ENCODE measurements at places on chromosomes 6 and 20.
A peak's percentile ranks its signal among the peaks of the same experiment; 100 is the strongest.

DNA sequence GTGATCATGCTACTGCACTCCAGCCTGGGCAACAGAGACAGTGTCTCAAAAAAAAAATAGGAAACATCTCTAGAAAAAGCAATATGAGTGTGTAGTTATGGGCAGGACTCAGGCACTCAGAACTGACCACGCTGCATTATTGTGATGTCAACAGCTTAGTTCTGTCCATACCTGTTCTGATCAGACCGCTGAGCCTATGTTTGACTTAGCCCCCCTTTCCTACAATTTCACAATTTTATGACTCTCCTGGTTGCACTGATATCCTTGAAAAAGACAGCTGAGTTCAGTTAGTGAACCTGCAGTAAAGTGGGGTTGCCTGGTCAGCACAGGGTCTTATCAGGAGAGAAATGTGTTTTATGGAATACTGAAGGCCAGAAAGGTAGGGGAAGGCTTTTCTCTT is 37.8 kb upstream of the PRDM1 start:
- no peak for DNase-seq

GRCh38 chr6:112760831-112761230 is 413.7 kb downstream of the RFPL4B start:
- DNase-seq: no peak

DNA sequence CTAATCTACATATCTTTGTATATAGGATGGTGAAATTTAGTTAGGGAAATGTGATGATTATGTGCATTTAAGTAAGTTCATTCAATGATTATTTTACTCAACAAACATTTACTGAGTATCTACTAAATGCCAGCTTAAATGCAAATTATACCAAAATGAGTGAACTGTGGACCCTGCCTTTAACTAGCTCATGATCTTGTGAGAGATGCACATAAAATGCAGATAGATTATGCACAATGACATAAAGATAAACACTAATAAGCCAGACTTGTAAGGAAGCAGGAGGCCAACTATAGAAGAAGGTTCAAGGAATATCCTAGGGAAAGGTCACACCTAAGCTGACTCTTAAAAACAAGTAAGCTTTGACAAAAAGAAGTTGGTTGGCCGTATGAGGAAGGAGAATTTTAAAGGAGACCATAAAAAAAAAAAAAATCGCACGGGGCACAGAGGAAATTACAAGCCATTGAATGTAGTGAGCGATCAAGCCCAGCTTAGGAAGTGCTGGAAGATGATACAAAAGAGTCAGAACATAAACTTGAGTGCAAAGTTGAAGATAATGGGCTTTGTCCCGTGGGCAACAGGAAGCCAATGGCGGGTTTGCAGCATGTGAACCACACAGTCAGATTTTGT is 107.9 kb downstream of the NRSN1 start:
- no peak for DNase-seq

- no peak for DNase-seq
Measured at GRCh38 chr6:13234130-13234529, 94.2 kb downstream of the TBC1D7 start.

DNA sequence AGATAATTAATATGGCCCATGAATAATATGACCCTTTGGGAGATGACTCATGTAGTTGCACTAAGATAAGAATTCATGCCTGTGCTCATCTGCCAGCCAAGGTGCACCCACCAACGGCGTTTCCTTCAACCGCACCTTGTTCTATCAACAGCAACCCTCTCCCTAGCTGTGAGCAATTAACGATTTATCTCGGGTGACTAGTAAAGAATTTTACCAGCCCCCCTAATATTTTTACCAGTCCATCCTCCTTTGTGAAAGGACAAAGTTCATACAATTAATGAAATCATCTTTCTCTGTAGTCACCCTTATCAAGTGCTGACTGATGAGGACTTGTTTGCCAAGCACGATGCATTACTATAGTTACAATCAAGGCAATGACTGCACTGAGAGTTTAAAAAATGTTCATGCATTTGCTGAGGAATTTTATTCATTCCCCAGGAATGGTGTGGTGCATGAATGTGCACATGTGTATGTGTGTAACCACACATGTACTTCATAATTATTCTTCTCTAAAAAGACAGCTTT is 118.7 kb downstream of the SMOC2 start:
- DNase-seq: peak; percentile 49

DNA sequence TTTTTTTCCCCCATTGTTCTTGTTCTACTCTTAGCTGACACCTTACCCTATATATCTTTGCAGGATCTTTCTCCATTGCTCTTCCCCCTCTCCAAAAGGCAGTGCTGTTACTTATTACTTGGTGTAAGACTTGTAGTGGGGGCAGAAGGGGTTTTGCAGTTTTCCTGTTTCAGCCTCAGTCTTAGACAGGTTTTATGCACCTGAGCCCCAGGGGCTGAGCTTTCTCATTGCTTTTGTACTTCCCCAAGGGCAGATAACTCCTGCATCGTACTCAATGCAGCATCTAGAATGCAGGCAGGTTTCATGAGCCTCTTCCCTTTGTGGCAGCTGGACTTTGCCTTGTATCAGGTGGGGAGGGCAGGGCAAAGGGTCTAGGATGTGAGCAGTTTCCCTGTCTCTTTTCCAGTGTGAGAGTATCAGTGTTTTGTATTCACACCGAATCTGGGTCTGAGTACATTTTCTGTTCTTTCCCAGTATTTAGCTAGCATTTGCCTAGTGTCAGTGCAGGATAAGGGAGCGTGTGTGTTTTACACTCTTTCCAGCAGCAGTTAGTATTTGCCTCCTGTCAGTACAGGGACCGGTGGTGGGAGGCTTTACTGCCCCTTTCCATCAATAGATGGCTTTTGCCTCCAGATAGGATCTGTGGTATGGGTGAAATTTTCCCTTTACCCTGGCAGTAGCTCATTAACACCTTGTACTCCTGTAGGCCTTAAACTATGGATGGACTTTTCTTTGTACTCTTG is 19.6 kb downstream of the CYB5R4 start:
- no peak for DNase-seq

DNA sequence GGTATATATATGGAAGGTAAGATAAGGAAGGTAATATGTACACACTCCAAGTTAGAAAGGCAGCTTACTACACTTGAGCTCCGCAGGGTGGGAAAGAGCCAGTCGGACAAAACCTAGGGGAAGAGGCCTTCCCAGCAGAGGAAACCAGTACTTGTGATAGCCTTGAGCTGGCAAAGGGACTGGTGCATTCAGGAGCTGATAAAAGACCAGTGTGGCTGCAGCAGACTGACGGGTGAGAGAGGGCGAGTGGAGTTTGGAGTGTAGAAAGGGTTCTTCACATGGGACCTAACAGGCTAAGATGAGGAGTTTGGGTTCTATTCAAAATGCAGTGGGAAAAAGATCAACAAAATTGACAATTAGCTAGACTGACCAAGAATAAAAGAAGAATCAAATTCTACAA is 49.3 kb upstream of the KIF13A start:
- DNase-seq: no peak

DNA sequence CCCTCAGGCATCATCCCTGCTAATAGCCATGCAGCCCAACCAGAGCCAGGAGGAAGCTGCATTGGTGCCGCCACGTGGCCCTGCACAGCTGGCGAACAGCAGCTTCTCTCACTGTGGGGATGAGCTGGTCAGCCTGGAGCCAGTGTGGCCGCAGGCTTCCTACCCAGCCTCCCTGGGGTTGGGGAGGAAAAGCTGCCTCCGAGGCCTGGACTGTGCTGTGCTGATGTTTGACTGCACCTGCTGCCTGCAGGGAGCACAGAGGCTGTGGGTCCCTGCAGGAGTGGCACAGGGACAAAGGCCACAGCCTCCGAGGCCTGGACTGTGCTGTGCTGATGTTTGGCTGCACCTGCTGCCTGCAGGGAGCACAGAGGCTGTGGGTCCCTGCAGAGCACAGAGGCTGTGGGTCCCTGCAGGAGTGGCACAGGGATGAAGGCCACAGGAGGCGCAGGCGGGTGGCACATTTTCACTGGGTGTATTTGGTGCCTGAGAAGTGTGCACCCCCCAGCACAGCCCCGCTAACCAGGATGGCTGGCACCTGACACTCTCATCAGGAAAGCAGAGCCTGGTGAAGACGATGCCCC is 83.9 kb downstream of the DLL1 start:
- DNase-seq: no peak

All from urinary bladder (tissue), 4 donors.